Suprapubic skin (tissue), 4 donors: ENCODE measurements at places on chromosomes 12 and 14. TPM values are rescaled to one million over a fixed set of nuclear protein-coding genes. Genes with fewer than 3 reads are reported as not detected.
A peak's percentile ranks its signal among the peaks of the same experiment; 100 is the strongest.

GRCh38 chr12:123942238-123942653 is 30.4 kb downstream of the CCDC92 start:
- DNase-seq = no peak
- H3K36me3 ChIP-seq = peaks cover 65% of the 10 kb centered on the region
- H3K4me1 ChIP-seq = no peaks in the 10 kb centered on the region
- H3K27ac ChIP-seq = no peak overlapping the region
- H3K4me3 ChIP-seq = no peak overlapping the region
- H3K27me3 ChIP-seq = no peaks in the 10 kb centered on the region

DNA sequence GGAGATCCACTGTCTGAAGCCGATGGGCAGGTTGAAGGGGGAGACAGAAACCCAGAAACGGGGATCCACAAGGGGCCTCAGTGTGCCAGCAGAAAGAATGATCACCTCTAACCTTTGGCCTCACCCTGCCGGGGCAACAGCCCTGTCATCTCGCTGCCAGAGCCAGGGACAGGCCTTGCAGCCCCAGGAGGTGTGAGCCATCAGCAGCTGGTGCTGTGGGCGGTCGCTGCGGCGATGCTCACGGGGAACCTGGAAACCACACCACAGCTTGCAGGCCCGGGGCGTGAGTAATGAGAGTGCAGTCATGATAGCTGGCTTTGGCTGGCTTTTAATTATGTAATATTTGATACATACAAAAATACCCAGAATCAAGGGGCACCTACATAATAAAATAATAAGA is 4.7 kb upstream of the TTC7B start:
- peaks cover 7% of the 10 kb centered on the region for H3K4me1 ChIP-seq
- H3K27ac ChIP-seq = no peak overlapping the region
- H3K4me3 ChIP-seq = no peak overlapping the region
- no peaks in the 10 kb centered on the region for H3K27me3 ChIP-seq

DNA sequence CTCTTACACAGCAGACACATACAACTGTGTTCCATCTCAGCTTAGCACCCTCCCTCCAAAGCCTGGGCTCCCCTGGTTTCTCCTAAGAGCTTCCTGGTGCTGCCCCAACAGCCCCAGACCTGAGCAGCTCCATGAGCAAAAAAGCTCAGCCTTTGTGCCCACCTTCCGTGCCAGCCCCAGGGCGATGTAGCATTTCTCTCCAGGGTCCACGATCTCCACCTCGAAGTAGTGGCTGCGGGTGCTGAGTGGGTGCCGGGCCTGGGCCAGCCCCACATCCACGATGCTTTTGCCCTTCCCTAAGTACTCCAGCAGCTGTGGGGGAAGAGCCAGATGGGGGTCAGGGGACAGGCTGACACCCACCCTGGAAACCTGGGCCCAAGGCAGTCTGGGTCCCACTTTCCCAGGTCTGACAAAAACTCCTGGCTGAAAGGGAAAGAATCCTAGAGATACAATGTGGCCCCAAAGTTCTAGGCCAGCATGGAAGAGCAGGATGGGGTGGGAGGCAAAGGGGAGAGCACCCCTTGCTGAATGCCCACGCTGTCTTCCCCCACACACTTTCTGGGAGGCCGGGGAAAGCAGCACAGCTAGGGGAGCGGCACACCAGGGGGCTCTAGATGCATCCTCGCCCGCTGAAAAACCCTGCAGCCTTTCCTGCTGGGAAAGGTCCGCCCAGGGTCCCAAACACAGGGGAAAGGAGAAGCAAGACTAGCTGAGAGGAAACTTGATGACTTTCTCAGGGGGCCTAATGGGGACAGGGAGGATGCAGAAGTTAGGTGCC is 11.0 kb downstream of the SPRYD3 start:
- H3K4me3 ChIP-seq = no peak overlapping the region
- H3K27ac ChIP-seq = peak overlapping the region; percentile 78
- peaks cover 47% of the 10 kb centered on the region for H3K36me3 ChIP-seq
- peaks cover 81% of the 10 kb centered on the region for H3K4me1 ChIP-seq

- peaks cover 61% of the 10 kb centered on the region for H3K4me1 ChIP-seq
- no peak overlapping the region for H3K27ac ChIP-seq
- H3K36me3 ChIP-seq = no peaks in the 10 kb centered on the region
- DNase-seq = no peak
Measured at GRCh38 chr12:57218030-57218853, 1.6 kb downstream of the NXPH4 start.

GRCh38 chr14:100885617-100886016 is 17.9 kb downstream of the RTL1 start:
- H3K27ac ChIP-seq = no peak overlapping the region
- no peak overlapping the region for H3K4me3 ChIP-seq
- H3K27me3 ChIP-seq = peaks cover 4% of the 10 kb centered on the region
- H3K4me1 ChIP-seq = peaks cover 14% of the 10 kb centered on the region

DNA sequence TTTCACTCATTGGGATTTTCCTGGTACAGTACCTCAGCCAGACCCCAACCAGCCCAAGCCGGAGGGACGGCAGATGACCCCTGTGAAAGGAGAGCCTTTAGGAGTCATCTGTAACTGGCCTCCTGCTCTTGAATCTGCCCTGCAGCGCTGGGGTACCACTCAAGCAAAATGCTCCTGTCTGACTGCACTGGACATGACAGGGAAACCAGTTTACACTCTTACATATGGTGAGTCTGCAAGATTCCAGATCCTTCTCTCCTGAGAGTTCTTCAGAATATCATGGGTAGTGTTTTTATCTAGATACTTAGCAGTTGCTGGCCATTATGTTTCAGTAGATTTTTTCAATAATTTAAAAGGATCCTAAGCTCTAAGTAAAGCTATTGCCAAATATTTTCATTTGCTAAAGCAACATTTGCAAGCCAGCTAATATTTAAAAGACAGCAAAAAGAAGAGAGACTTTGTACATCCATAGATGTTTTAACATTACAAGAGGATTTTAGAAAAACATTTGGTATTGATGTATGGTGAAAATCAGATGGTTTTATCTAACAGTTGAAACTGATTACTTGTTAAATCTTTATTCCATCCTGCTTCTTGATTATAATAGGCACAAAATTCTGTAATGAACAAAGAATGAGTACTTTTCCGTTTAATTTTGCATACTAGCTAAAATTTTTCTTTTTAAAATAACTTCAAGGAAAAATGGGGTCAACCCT is 85.1 kb upstream of the ATF1 start:
- H3K27me3 ChIP-seq = no peaks in the 10 kb centered on the region
- H3K27ac ChIP-seq = no peak overlapping the region
- H3K36me3 ChIP-seq = peaks cover 68% of the 10 kb centered on the region
- H3K4me3 ChIP-seq = no peak overlapping the region
- H3K4me1 ChIP-seq = no peaks in the 10 kb centered on the region

DNA sequence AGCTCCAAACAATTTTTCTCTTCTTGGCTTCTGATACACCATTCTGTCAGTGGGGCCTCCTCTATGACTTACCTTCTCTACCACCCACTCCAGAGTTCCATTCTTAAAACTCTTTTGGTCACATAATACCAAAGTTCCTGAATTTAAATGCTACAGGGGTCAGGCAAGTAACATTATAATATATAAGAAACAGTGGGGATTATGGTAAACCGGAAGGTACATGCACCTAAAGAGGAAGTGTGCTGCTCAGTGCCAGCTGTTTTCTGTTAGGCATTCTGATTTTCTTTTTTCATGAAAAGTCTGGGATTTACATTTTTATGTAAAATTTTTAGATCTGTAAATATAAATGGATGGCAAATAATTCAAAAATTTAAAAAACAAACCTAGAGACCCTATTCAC is 39.9 kb downstream of the SOS2 start:
- peaks cover 34% of the 10 kb centered on the region for H3K36me3 ChIP-seq
- H3K27ac ChIP-seq = no peak overlapping the region
- no peak for DNase-seq
- no peaks in the 10 kb centered on the region for H3K4me1 ChIP-seq
- H3K27me3 ChIP-seq = no peaks in the 10 kb centered on the region

DNA sequence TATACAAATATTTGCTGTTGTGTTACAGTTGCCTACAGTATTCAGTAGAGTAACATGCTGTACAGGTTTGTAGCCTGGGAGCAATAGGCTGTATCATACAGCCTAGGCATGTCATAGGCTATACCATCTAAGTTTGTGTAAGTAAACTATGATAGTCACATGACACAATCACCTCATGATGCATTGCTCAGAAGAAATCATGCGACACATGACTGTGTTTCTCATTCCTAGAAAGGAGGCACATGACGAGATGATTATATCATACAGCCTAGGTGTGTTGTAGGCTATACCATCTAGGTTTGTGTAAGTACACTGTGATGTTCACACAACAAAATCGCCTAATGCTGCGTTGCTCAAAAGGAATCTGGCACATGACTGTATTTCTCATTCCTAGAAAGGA is 31.9 kb downstream of the NOPCHAP1 start:
- no peak for DNase-seq
- no peak overlapping the region for H3K27ac ChIP-seq
- peaks cover 6% of the 10 kb centered on the region for H3K4me1 ChIP-seq
- peaks cover 16% of the 10 kb centered on the region for H3K36me3 ChIP-seq
- no peak overlapping the region for H3K4me3 ChIP-seq

DNA sequence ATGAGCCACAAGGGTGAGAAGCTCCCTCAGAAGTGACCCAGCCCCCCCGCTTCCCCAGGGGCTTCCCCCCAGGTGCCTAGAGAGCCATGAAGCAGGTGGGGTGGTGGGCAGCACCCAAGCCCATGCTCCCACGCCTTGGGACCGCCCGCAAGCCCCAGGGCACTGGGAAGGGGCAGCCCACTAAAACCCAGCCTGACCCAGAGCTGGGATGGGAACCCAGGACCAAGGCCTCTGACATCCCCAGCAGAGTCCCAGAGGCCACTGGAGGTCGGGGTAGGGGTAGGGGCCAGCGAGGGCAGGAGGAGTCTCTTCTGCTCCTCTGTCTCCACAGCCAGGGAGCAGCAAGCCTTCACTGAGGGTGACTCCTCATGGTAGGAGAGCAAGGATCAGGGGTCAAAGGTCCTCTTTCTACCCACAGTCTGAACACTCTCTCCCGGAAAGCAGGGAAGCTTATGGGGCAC is 86.5 kb upstream of the ZFP36L1 start:
- H3K36me3 ChIP-seq = peaks cover 99% of the 10 kb centered on the region
- no peak for DNase-seq
- H3K27me3 ChIP-seq = no peaks in the 10 kb centered on the region
- H3K4me3 ChIP-seq = no peak overlapping the region
- no peaks in the 10 kb centered on the region for H3K4me1 ChIP-seq

DNA sequence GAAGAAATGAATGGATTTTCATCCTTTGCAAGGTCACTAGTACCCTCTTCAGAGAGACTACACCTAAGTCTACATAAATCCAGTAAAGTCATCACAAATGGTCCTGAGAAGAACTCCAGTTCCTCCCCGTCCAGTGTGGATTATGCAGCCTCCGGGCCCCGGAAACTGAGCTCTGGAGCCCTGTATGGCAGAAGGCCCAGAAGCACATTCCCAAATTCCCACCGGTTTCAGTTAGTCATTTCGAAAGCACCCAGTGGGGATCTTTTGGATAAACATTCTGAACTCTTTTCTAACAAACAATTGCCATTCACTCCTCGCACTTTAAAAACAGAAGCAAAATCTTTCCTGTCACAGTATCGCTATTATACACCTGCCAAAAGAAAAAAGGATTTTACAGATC is 40.8 kb downstream of the SPATA7 start:
- peaks cover 11% of the 10 kb centered on the region for H3K36me3 ChIP-seq
- DNase-seq = no peak
- no peak overlapping the region for H3K4me3 ChIP-seq
- no peaks in the 10 kb centered on the region for H3K4me1 ChIP-seq
- no peaks in the 10 kb centered on the region for H3K27me3 ChIP-seq

DNA sequence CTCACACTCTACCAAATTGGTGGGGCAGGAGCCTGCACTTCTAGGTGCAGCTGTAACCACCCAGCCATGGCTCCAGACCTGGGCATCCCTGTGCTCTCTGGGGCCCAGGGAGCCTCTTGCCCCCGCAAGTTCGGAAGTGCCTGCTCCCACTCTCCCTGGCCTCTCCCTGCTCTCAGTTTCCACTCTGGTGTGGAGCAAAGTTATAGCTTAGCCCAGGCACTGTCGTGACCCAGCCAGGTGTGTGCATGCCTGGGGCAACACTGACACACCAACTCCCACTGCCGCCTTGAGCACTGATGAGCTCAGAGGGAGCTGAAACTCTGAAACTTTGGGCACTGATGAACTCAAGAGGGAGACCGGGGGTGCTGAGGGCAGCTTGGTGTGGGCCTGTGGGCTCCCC is 8.7 kb upstream of the FBXO33 start:
- H3K4me1 ChIP-seq = no peaks in the 10 kb centered on the region
- H3K27me3 ChIP-seq = no peaks in the 10 kb centered on the region
- H3K4me3 ChIP-seq = no peak overlapping the region
- no peak overlapping the region for H3K27ac ChIP-seq

- no peak overlapping the region for H3K4me3 ChIP-seq
- DNase-seq = no peak
- H3K27me3 ChIP-seq = no peaks in the 10 kb centered on the region
- no peak overlapping the region for H3K27ac ChIP-seq
Measured at GRCh38 chr12:14211947-14212387, 153.5 kb upstream of the ATF7IP start.

GRCh38 chr14:88841741-88842140 is 17.3 kb downstream of the TTC8 start:
- H3K4me3 ChIP-seq = no peak overlapping the region
- DNase-seq = no peak
- H3K27me3 ChIP-seq = no peaks in the 10 kb centered on the region
- no peak overlapping the region for H3K27ac ChIP-seq
- peaks cover 8% of the 10 kb centered on the region for H3K36me3 ChIP-seq

DNA sequence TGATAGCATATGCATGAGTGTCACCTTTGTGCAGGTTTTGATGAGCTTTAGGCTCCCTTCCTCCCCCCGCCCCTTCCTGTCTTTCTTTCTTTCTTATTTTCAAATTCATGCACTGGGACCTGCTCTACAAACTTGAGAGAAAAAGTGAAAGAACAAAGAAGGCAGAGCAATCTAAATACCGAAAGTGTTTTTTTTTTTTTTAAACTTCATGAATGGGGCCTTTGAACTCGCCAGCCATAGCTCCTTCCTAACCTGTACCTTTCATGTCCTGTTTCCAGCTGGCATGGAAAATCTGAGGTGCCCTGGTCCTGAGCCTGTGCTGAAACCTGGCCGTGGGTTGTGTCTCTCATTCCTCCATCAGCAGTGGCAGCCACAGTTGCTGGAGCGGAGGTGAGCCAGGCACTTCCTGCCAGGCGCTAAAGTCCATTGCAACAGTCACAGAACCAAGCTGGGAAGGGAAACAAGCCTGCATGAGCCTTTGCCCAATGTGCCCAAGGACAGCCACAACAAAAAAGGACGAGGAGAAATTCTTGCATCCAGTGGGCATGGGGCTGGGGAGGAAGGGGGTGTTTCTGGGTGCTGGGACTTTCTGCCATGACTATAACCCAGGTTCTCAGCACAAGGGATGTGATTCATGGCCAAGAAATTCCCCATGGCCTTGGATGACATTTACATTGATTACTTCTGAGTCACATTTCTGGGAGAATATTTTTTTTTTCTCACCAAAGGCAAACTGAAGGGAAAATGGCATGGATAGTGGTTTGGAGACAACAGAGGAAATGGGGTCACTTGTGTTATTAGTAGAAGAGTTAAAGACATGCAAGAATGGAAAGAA is 102.7 kb downstream of the TMEM30B start:
- no peak for DNase-seq
- H3K36me3 ChIP-seq = no peaks in the 10 kb centered on the region
- H3K27ac ChIP-seq = peak overlapping the region; percentile 40
- H3K4me3 ChIP-seq = no peak overlapping the region

GRCh38 chr12:30361145-30361544 is 334.5 kb downstream of the IPO8 start:
- H3K27me3 ChIP-seq = no peaks in the 10 kb centered on the region
- no peak for DNase-seq
- H3K36me3 ChIP-seq = no peaks in the 10 kb centered on the region

The RAD9B gene
- 0.47 TPM for total RNA-seq

The ZDHHC22 gene
- not detected for total RNA-seq

The LUM gene
- 7.5 TPM for total RNA-seq

The ZNF26 gene
- 11.0 TPM for total RNA-seq

The LTB4R2 gene
- 131 TPM for total RNA-seq

The FAM90A1 gene
- total RNA-seq = not detected

The SLC10A1 gene
- total RNA-seq = not detected

The TPH2 gene
- not detected for total RNA-seq

The TMPRSS12 gene
- 0.34 TPM for total RNA-seq
